ENCODE measurements at places on chromosomes 7 and 10.
A peak's percentile ranks its signal among the peaks of the same experiment; 100 is the strongest.

DNA sequence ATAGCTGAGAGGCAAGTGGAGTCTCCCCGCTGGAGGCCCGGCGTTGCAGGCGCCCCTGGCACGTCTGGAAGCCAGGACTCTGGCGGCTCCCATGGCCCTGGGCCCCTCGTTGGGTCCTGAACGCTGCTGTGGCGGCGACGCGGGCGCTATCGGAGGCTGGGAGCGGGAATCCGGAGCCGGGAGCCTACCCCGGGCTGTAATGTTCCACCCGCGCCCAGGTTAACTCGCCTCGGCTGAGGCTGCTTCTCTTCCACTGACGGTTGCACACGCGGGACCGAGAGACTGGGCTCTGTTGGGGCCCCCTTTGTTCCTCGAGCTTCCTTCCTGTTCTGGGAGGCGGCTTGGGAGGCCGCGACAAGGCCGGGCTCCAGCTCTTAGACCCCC is 1.3 kb upstream of the HOXA5 start:
- no peak for DNase-seq

- no peak for DNase-seq
Measured at GRCh38 chr7:123367484-123368122, 166.8 kb downstream of the IQUB start.

DNA sequence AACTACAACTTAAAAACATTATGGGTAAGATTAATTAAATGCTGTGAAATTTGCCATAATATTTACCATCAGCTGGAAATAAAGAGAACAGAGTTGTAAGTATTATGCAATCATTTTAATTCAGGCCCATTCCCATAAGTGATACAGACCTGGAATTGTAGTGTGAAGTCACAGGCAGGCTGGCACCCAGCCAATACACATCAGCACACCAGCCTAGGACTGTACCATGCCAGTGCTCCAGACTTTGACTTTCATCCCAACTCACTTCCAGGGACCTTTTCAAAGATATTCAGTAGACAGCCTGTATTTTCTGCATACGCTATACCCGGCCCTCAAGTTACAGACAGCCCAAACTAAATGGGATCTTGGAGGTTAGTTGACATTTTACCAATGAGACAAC is 143.3 kb downstream of the TES start:
- no peak for DNase-seq

- DNase-seq = no peak
Measured at GRCh38 chr7:116582164-116582732, 57.4 kb downstream of the CAV1 start.

DNA sequence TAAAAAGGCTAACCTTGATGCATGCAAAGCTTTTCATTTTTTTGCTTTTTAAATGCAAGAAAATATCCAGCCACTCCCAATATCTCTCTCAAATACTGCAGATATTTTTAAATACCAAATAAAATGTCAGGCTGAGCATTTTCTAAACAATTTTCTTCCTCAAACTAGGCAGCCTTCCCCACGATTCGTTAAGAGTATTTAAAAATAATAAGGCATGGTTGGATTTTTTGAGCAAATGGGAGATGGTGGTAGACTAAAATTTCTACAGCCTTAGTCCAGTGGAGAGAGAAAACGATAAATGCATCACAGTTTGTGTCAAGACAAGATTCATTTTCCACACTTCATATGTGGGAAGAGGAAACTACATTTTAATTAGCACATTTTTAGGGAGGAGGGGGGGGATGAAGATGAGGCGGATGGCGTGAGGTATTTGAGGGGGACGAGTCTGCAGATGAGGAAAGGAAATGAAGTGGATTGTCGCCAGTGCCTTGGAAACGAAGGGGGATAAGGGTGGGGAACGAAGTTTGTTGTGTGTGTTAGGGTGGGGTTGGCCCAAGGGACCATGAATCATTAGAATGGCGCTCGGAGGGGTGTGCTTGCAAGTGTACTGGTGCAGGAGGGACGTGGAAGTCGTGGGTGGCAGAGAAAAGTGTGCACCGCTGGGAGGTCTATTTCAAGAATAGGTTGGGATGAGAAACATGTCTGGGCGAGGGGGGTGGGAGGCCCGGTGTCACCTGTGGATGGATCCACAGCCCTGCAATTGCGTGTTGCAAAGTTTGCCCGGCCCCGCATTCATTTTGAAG is 1.2 kb upstream of the ADD3 start:
- no peak for DNase-seq

DNA sequence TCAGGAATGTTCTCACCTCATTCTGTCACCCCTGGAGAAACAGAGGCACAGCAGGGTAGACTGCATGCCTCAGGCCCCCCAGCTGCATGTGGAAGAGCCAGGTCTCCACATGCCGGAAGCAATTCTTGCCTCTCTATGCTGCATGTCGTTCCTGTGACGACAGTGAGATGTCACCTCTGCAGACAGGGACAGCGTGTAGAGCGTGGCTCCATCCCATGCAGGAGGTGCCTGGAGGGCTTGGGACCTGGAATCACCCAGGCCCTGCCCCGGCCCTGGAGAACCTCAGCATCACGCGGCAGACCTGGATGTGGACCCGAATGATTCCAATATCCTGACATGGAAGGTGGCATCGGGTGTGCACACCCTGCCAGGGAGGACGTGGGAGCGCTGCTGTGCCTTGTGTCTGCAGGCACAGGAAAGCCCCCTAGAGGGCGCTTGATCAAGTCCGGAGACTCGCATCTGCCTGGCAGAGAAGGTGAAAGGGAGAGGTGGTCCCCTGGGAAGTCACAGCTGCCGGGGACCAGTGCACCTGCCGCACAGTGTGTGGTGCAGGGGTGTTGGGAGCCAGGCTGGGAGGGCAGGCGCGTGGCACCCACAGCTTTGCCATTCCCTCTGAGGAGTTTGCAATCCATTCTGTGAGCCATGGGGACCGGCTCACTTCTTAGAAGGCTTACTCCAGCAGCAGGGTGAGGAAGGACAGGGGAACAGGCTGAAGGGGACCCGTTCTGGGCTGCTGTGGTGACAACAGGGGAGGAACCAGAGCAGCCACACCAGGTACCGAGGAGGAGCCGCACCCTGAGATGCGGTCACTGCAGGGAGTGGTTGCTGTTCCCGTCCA is 45.3 kb upstream of the EN2 start:
- DNase-seq = peak; percentile 74

GRCh38 chr10:24249829-24250415 is 41.0 kb downstream of the KIAA1217 start:
- DNase-seq = no peak

Measured in upper lobe of right lung (tissue), 1 donor.